Lower lobe of right lung (tissue), 2 donors: ENCODE measurements at places on chromosomes 1 and 21. TPM values are rescaled to one million over a fixed set of nuclear protein-coding genes. Genes with fewer than 3 reads are reported as not detected.
A peak's percentile ranks its signal among the peaks of the same experiment; 100 is the strongest.

GRCh38 chr1:179747611-179748010, 4.5 kb downstream of the FAM163A start:
- no peak overlapping the region for H3K27ac ChIP-seq
- no peak overlapping the region for H3K4me3 ChIP-seq
- peaks cover 41% of the 10 kb centered on the region for H3K27me3 ChIP-seq
- peaks cover 17% of the 10 kb centered on the region for H3K4me1 ChIP-seq

DNA sequence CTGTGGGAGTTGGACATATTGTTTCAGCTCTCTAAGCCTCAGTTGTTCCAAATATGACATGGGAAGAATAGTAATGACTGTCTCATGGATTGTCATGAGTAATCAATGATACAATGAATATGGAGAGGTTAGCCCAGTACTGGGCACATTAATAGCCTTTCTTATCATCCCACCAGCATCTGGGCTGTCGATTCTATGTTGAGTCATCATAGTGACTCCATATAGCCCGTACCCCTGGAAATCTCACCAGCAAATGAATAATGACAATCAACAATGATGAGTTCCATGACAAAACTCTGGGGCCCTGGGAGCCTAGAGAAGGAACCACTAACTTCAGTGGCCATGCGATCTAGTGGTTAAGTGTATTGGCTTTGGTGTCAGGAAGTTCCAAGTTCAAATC, 39.7 kb upstream of the GJB5 start:
- no peaks in the 10 kb centered on the region for H3K27me3 ChIP-seq
- no peak overlapping the region for H3K27ac ChIP-seq
- no peaks in the 10 kb centered on the region for H3K36me3 ChIP-seq

DNA sequence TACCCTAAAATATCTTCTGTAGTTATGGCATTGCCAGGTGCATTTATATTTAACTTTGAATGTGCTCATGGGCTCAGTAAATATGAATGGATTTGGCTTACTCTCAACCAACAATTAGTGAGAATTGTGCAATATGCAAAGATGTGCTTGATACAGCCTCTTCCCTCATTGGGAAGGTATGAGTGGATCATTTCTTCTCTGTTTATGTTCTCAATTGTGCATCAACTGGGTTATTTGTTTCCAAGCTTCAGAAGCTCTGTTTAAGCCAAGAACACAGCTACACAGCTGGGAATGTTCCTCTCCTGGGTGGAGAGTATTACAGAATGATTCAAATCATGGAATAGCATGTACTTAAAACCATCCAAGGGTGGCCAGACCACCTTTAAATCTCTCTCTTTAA, 17.6 kb upstream of the MAP1LC3C start:
- H3K4me3 ChIP-seq = no peak overlapping the region
- DNase-seq = no peak
- H3K27ac ChIP-seq = no peak overlapping the region
- H3K36me3 ChIP-seq = no peaks in the 10 kb centered on the region
- no peaks in the 10 kb centered on the region for H3K27me3 ChIP-seq
- H3K4me1 ChIP-seq = no peaks in the 10 kb centered on the region

DNA sequence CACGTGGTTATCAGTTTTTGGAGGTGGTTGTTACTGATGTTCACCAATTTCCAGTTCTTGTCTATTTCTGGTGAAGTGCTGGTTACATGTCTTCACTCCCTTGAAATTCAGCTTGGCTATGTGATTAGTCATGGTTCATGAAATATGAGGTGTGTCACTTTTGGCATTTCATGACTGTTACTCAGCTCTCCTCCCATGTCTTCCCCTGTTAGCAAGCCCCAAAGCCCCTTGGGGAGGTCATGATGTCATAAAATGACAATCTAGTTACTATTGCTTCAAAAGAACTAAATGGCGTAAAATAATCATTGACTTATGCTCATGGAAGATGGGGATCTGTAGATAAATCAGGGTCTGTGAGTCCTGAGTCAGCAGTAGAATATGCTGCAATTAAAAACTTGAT, 425.1 kb downstream of the SETD4 start:
- no peaks in the 10 kb centered on the region for H3K36me3 ChIP-seq
- H3K27me3 ChIP-seq = no peaks in the 10 kb centered on the region
- no peaks in the 10 kb centered on the region for H3K4me1 ChIP-seq
- H3K27ac ChIP-seq = no peak overlapping the region
- no peak for DNase-seq

GRCh38 chr1:104120525-104120924, 370.8 kb downstream of the AMY1C start:
- H3K4me3 ChIP-seq = no peak overlapping the region
- no peak overlapping the region for H3K27ac ChIP-seq
- no peaks in the 10 kb centered on the region for H3K4me1 ChIP-seq
- H3K36me3 ChIP-seq = no peaks in the 10 kb centered on the region
- no peaks in the 10 kb centered on the region for H3K27me3 ChIP-seq
- no peak for DNase-seq

DNA sequence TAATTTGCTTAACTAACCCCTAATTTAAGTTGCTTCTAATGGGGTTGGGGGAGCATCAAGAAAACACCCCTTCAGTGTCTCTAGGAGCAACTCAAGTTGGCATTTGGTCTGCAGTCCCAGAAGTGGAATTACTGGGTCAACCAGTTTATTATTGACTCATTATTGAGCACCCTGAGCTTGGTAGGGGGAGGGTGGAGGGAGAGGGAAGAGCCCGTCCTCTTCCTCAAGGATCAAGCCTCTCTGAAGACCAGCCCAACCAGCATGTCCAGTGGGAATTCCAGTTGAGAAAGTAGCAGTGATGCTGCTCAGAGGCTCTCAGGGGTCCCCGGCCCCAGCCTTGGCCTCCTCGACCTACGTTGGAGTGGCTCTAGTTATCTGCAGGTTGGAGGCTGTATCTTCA, 2.1 kb upstream of the PLA2G2F start:
- H3K27ac ChIP-seq = no peak overlapping the region
- H3K27me3 ChIP-seq = no peaks in the 10 kb centered on the region
- peak; percentile 37 for DNase-seq

GRCh38 chr1:36625935-36626310, 143.2 kb upstream of the CSF3R start:
- H3K36me3 ChIP-seq = no peaks in the 10 kb centered on the region
- H3K27me3 ChIP-seq = peaks cover 12% of the 10 kb centered on the region
- H3K4me1 ChIP-seq = no peaks in the 10 kb centered on the region
- DNase-seq = no peak

DNA sequence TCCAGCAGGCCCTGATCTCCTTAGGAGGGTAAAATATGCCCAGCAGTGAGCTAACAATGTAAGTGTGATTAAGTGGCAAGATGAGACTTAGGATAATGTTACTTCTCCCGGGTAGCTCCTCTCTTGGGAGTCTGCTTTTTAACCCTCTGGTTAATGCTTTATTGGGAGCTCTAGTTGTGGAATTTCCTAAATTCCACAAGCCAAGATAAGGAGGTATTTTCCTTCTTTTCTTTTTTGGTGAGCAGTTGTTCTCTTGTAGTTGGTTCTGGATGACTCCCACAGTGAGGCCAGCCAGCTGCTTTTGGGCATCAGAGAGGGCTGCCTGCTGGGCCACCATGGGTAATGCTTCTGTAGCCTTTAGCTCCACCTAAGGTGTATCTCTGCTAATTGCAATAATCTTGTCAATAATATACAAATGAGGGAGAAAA, 19.3 kb downstream of the C1orf52 start:
- no peaks in the 10 kb centered on the region for H3K27me3 ChIP-seq
- no peaks in the 10 kb centered on the region for H3K36me3 ChIP-seq
- H3K4me1 ChIP-seq = peaks cover 18% of the 10 kb centered on the region
- no peak overlapping the region for H3K27ac ChIP-seq

- no peaks in the 10 kb centered on the region for H3K36me3 ChIP-seq
- no peak overlapping the region for H3K4me3 ChIP-seq
- no peak overlapping the region for H3K27ac ChIP-seq
- no peak for DNase-seq
- no peaks in the 10 kb centered on the region for H3K27me3 ChIP-seq
- no peaks in the 10 kb centered on the region for H3K4me1 ChIP-seq
Observed at GRCh38 chr1:91511386-91511785, 10.7 kb downstream of the CDC7 start.

DNA sequence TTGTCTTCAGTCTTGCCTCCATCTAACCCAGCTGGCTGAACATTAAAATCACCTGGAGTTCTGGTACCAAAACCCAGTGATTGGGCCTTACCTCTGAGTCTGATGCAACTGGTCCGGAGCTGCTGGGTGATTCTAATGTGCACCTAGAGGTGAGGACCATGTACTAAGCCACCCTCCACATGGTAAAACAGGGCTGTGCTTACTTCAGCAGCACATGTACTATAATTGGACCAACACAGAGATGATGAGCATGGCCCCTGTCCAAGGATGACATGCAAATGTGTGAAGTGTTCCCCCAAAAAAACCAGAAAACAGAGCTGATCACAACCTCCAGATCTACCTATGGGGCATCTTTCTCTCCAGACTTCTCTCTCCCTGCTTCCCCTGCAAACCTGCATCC, 37.0 kb downstream of the ELK4 start:
- DNase-seq = no peak
- no peaks in the 10 kb centered on the region for H3K36me3 ChIP-seq
- no peaks in the 10 kb centered on the region for H3K27me3 ChIP-seq

DNA sequence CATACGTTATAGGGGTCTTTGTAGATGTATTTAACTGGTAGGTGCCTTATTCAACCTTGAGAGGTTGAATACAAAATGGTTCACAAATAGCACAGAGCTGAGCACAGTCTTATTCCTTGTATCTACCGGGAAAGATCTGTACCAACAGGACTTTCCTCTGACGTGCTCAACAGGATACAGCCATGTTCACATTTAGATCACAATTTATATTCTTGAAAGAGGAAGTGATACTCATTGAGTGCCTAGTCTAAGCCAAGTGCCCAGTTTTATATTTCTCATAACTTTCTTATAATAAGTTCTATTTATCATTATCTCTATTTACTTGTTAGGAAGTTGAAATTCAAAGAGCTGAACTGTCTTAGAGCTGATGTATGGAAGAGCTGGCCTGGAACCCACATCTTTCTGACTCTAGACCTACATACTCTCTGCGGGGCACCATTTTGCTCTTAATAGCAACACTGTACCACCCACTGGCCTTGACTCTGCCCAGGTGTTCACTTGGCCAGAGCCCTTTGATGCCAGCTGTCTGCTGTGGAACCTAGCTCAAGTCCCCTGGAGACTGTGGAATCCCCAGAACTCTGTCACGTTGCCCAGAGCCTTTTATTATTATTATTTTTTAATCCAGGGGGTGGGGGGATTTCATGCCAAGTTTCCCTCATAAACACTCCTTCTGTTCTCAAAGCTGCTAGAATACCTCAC, 156.2 kb downstream of the TPR start:
- no peak for DNase-seq
- H3K4me3 ChIP-seq = no peak overlapping the region

GRCh38 chr1:27690183-27690582, 18.2 kb upstream of the IFI6 start:
- no peaks in the 10 kb centered on the region for H3K4me1 ChIP-seq
- no peak overlapping the region for H3K27ac ChIP-seq
- no peak for DNase-seq
- no peak overlapping the region for H3K4me3 ChIP-seq
- no peaks in the 10 kb centered on the region for H3K36me3 ChIP-seq
- no peaks in the 10 kb centered on the region for H3K27me3 ChIP-seq

LIX1L gene
- total RNA-seq = 30.9 TPM

FCRL5 gene
- total RNA-seq = 1.2 TPM

GBP6 gene
- total RNA-seq = 0.68 TPM

PLEKHG5 gene
- total RNA-seq = 9.5 TPM

KRTAP13-2 gene
- total RNA-seq = not detected

AKR7A3 gene
- total RNA-seq = 0.30 TPM

ZNF683 gene
- total RNA-seq = 1.2 TPM

TMEM63A gene
- total RNA-seq = 141 TPM

GUCA2B gene
- total RNA-seq = not detected

HES2 gene
- total RNA-seq = 6.4 TPM
